ENCODE measurements at places on chromosomes 12 and 14.

DNA sequence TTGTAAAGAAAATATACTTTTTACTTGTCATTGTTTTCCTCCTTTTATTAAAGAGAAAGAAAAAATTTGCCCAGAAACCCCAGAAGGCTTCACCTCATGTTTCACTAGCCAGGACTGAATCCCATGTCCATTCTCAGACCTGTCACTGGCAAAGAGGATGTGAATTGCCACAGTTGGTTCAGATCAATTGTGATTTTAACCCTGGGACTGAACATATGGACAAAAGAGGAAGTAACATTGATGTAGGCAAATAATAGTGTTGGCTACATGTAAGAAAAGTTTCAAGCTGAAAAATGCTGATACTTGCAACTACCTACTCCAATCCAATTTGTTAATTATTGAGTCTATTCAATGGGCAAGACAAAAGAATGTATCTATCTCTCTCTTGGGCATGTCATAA is 8.6 kb upstream of the CCDC196 start:
- no peak for DNase-seq

GRCh38 chr12:93167841-93168492 is 209.8 kb upstream of the NUDT4 start:
- DNase-seq, result no peak

DNA sequence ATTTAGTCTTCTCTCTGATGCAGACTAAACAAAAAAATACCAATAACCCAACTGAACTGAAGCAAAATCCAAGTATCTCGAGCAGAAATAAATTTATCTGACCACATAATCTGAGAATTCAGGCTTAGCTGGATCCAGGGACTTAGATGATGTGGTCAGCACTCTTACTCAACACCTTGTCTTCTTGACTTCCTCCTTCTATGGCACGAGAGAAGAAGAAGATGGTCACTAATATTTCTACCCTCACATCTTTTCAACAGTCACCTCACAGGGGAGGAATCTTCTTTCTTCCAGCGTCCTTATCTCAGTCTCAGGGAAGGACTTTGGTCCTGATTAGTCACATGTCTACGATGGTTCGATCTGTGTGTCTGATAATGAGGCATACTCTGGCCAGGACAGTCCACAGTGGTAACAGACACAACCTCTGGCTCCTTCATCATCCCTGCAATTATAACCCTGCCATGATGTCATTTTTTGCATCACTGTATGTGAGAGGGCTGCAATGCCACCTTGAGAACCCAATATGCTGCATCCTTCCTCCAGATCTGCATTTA is 15.8 kb downstream of the RGS6 start:
- DNase-seq, result no peak

DNA sequence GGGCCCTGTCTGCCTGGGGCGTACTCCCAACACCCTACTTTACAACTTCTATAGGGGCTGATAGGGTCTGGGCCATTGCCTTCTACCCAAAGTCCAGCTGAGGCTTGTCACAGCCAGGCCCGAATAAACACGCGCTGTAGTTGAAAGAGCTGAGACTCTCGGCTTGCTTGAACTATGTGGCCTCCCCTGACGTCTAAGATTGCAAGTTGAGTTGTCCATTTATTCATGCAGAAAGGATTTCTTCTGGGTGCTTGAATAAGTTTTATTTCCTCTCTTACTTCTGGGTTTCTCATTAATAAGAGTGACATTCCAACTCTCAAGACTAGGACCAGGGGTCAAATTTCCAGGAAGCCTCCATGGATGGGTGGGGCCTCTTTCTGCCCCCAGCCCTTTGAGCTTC is 74.4 kb upstream of the VRK1 start:
- no peak for DNase-seq

GRCh38 chr14:89485264-89485663 is 68.2 kb upstream of the FOXN3 start:
- DNase-seq, result no peak

GRCh38 chr12:52202361-52203078 is 10.7 kb upstream of the KRT80 start:
- DNase-seq, result no peak

DNA sequence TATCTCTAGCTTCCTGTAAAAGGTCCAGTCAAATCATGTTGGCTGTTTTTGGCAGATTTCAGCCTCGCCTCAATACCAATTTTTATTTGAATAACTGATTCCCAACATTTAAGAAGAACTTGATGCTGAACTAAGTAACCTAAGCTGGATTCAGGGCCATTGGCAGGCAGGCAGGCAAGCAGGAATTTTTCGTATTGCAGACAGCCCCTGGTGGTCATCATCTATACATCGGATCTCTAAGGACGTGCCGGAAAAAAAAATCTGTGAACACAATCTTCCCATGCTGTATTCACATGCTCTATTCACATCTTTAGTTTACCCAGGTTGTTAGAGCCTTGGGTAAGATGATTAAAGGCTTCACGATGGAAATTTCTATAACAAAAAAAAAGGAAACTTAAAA is 7.0 kb downstream of the VCPKMT start:
- no peak for DNase-seq

GRCh38 chr14:63881926-63882325 is 29.1 kb downstream of the SYNE2 start:
- DNase-seq, result no peak

GRCh38 chr14:67697006-67697405 is 1.4 kb upstream of the RDH11 start:
- DNase-seq, result no peak

DNA sequence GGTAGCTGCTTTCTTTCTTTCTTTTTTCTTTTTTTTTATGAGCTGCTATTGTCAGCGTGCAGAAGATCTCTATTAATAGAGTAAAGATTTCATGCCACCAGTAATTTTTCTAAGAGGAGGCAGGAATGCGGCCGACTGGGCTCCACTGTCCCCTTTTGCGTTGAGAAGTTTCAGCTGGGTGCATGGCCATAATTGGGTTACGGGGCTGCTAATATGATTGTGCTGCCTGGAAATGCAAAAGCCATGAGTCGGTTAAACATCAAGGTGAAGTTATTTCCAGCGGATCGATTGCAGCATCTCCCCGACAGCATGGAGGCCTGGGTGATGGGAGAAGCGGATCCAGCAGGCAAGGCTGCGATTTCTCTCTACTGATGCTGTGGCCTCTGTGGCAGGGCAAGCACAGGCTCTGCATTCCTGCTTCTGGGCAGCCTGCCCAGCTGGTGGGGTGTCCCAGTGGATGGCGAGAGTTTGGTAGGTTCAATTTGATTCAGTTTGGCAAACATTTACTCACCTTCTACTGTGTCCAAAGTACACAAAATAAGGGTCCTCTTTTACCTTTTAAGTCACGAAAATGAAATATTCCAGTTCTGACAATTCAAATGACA is 54.4 kb upstream of the PRMT8 start:
- no peak for DNase-seq

DNA sequence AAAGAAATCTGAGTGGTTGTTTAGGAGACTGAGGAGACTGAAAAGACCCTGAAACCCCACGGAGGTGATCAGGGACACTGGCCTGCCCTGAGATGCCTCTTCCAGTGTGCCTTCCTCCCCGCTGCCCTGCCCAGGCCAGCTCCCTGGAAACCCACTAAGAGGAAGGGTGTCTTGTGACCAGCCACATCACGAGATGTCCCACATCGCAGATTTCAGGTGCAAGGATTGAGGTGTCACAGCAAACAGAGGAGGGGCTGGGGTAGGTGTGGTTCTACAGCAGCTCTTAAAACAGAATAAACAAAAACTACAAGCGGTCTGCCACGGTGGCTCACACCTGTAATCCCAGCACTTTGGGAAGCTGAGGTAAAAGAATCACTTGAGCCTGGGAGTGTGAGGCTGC is 184.3 kb upstream of the C14orf180 start:
- no peak for DNase-seq

DNA sequence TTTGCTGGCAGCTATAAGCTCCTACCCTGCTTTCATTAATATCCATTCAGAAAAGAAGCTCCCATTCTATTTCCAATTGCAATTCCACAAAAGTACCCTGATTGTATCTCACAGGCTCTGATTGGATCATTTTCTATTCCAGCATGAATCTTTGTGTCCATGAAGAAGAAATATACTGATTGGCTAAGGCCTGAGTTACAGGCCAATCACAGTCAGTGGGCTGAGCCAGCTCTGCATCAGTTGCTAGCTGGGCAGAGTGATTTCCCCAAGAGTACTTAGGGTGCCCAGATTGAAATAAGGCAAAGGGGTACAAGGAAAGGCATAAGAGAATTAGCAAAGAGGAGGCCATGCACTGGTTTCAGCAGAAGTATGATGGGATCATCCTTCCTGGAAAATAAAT is 14.4 kb downstream of the ART4 start:
- DNase-seq, result no peak

- no peak for DNase-seq
Measured at GRCh38 chr14:68263563-68264259, 444.1 kb downstream of the RAD51B start.

- no peak for DNase-seq
Measured at GRCh38 chr14:24958271-24958670, 91.7 kb downstream of the STXBP6 start.

DNA sequence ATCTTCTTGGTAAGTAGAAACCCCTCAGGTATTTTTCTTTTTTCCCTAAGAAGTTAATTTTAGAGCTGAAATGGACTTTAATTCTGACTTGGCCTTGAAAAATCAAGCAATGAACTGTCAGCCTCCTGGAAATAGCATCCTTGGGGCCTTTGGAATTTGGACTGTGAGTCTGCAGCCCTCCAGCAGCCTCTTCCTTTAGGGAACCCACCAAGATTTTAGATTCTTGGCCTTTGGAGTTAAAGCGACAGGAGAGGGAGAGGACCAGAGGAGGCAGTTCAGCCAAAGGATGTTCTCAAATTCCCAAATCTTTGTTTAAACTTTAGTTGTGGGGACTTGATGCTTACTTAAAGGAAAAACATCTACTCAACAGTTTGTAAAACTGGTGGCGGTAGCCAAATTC is 288.6 kb downstream of the AACS start:
- DNase-seq, result no peak

- no peak for DNase-seq
Measured at GRCh38 chr12:9758119-9758518, 2.6 kb downstream of the CD69 start.

DNA sequence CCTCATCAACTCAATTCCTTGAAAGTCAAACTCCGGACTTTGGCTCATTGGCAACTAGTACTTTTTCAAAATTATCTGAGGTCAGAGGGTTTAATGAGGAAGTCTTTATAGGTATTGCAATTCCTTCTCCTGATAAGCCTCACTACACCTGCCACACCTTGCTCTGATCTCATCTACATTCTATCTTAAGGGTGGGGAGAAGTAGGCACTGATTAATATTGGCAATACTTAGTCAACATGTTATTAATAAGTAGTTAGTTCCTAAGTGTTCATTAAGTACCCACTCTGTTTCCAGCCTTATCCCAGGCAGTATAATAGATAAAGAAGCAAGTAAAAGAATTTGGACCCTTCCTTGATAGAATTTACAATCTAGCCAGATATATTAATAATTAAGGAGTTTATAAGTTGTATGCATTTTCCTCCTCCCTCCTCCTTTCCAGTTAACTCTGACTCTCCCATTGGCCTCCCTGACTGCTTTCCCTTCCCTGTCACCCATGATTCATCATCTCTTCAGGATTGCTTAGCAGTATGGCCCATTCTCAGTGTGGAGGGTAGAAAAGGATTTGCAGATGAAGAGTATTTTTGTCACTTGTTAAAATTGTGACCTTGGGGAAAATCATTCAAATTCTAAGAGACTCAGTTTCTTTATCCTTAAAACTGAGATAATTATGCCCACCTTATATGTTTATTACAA is 231.0 kb upstream of the ATP2B1 start:
- DNase-seq, result no peak

DNA sequence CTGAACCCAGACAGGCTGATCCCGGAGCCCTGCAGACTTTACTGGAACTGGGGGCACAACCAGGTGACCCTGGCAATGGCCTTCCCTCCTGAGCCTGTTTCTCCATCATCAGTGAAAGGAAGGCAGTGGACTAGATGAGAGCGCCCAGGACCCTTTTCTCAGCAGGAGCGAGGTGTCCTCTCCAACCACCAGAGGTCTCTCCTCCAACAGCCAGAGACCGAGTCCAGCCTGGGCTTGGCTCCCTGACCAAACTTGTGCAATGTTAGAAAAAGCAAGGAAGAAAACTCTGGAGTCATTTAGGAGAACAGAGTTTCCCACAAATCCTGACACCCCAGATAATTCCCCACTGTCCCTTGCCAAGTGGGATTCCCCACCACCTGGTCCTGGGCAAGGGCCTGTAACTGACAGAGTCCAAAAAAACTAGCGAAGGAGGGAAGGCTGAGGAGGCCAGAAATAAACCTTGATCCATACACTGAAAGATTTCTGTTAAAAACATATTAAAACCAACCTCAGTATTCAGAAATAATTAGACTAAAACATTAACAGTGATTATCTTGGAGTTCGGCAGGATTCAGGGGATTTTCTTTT is 9.0 kb downstream of the RPS6KL1 start:
- DNase-seq, result no peak
